ENCODE measurements at places on chromosomes 4 and X.
A peak's percentile ranks its signal among the peaks of the same experiment; 100 is the strongest.

GRCh38 chrX:48695925-48696300 lies 621 bp upstream of the SUV39H1 start:
- no peak for DNase-seq

- DNase-seq: no peak
Measured at GRCh38 chr4:40912460-40913184, 162.9 kb downstream of the NSUN7 start.

DNA sequence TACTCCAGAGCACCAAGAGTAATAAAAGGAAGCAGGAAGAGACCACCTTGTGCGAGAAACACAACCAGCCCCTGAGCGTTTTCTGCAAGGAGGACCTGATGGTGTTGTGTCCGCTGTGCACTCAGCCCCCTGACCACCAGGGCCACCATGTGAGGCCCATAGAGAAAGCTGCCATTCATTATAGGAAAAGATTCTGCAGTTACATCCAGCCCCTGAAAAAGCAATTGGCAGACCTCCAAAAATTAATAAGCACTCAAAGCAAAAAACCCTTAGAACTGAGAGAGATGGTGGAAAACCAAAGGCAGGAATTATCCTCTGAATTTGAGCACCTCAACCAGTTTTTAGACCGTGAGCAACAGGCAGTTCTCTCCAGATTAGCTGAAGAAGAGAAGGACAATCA lies 5.7 kb downstream of the TRIM75 start:
- DNase-seq: no peak

DNA sequence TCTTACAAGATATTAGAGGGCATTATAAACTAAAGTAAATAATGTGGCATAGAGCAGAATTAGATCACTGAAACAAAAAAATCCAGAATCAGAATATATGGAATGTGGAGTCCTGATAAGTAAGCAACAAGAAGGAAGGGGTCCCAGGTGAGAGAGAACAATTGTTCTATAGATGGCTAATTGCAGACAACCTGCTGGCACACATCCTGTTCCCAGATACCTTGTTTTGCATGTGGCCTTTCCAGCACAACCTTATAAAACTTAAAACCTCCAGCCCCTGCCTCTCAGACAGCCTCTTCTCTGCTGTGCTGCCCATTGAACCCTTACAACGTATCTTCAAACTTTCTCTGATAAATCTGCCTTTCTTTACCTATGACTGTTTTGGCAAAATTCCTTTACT lies 4.7 kb upstream of the ZNF674 start:
- no peak for DNase-seq

GRCh38 chr4:76943129-76943620 lies 6.4 kb upstream of the SEPTIN11 start:
- DNase-seq: no peak

DNA sequence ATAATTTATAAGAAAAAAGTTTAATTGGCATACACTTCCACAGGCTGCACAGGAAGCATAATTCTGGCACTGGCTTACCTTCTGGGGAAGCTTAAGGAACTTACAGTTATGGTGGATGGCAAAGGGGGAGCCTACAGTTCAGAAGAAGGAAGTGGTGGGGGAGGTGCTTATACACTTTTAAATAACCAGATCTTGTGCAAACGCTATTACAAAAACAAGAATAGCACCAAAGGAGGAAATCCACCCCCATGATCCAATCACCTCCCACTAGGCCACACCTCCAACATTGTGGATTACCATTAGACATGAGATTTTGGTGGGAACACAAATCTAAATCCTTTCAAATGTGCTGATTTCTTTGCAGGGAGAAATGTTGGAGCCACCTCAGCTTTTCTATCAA lies 287.7 kb downstream of the CPXCR1 start:
- DNase-seq: no peak

- no peak for DNase-seq
Measured at GRCh38 chrX:154541896-154542722, 4.5 kb downstream of the G6PD start.

GRCh38 chr4:79687006-79687405 lies 279.0 kb upstream of the GK2 start:
- no peak for DNase-seq

- peak; percentile 48 for DNase-seq
Measured at GRCh38 chr4:71009890-71010588, 16.6 kb downstream of the DCK start.

GRCh38 chrX:124217304-124218251 lies 114.9 kb upstream of the TEX13D start:
- DNase-seq: no peak

DNA sequence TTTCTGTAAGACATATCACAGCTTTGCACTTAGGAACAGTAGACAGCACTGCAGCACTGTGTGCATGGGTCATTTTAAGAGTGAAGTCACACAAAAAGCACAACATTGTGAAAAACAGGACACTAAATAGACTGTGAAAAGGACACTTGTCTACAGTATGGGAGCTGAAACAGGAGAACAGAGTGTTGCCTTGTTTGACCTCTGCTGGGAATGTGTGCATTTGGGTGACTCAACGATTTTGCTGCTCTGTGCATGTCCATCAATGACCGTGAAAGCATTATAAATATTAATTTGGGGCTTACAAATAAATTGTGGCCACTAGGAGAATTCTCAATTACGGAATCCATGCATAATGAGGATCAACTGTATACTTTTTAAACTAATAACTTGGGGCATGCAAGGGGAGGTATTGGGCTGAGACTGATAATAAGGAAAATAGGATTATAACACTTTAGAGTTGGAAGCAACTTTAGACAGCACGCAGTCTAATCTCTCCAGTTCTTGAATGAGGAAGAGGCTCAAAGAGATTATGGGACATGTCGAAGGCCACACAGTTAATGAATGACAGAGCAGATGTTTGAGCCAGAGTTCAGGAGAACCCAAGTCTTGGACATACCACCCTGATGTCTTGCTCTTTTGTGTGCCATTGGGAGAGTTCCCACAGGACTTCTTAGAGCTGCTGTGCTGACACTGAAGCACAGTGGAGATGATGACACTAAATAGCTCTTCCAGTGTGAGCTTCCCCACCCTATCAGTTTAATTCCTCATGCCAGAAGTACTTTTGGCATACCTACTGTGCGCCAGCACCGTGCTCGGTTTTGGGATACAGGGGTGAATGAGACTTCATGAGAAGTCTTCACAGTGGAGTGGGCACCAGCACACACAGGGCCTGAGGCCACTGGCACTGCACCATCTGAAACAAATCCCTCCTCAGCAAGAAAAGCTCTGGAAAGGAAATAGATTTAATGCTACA lies 79.3 kb downstream of the FRAS1 start:
- DNase-seq: no peak

DNA sequence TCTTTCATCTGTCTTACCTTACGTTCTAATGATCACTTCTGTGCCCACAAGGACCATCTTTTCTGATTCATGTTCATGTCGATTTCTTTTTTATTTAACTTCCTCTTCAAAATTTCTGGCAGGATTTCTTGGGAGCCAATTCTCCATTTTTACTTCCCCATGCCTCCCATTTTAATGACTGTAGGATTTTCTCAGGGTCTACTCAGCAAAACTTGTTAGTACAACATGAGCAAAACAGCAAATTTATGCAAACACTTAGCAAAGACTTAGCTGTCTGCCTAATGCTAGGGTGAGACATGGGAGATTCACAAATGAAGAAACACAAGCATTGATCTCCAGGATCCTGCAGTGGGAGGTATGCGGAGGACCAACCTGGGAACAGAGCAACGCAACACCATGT lies 5.5 kb downstream of the CD38 start:
- no peak for DNase-seq

- no peak for DNase-seq
Measured at GRCh38 chr4:89351201-89351600, 43.6 kb upstream of the GPRIN3 start.

GRCh38 chrX:7620560-7620959 lies 222.4 kb upstream of the VCX start:
- no peak for DNase-seq

GRCh38 chr4:81606801-81607501 lies 135.2 kb upstream of the RASGEF1B start:
- DNase-seq: no peak

GRCh38 chr4:8101213-8102075 lies 57.2 kb downstream of the ABLIM2 start:
- DNase-seq: peak; percentile 39

- no peak for DNase-seq
Measured at GRCh38 chr4:76658231-76659102, 223.4 kb downstream of the SHROOM3 start.

- DNase-seq: no peak
Measured at GRCh38 chr4:42048394-42048793, 58.1 kb downstream of the SLC30A9 start.

DNA sequence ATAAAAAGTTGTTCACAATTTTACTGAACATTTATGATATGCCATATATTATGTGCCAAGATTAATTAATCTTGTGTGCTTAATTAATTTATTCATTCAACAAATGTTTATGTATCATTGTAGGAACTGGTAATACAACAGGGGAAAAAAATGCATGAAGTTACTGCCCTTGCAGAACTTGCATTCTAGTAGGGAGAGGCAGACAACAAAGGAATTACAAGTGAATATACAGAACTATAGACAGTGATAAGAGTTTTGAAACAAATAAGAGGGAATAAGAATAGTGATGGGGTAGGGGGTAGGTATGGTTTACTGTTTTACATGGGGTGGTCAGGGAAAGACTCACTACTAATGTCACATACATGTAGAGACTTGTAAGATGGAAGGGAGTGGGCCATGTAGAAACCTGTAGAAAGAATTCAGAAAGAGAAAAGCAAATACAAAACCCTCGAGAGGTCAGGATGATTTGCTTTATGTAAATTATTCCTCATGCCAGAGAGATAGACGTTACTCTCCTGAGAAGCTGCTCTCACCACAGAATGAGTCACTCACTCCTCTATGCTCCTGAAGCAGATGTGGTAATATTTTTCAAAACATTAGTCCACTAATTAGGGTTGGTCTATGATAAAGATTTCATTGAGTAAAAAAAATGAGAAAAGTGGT lies 855.0 kb upstream of the GRID2 start:
- no peak for DNase-seq

DNA sequence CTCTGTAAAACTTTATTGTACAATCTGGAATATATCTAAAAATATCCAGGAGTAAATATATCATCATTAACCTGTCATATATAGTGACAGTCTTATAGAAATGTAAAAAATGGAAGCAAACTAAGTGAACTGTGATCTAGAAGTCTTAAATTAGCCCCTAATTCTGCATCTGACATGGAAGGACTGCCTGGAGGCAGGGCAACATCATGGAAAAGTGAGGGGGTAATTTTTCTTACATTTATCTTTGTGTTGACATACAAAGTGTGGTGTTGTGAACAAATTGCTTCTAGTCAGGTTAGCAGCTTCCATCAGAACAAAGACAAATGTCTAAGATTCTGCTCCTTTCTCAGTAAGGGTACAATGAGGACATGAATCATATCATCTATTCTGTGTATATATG lies 186.3 kb downstream of the C4orf33 start:
- no peak for DNase-seq

DNA sequence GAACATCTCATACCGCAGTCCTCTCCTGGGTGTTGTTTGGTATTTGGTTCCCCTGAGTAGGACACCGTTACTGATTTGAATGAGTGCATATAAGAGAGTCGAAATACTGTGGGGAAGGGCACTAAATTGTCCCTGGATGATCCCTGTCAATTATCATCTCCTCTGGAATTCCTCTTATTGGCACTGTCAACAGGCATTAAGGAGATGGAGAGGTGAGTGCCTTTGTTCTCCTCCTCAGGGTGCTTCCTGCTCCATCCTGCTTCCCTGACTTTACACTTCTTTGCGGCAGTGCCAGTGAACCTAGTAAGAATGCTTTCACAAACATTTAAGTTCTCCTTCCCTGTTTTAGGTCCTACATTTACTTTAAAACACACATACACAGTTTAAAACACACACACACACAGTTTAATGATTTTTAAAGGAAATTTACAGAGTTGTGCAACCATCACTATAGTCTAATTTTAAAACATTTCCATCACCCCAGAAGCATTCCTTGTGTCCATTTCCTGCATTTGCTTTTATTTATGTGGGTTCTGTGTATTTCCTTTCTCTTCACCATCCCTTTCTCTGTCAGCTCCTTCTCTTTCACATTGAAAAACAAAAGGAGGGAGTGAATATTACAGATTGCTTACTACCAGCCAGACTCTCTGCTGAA lies 20.9 kb upstream of the ZRSR2 start:
- no peak for DNase-seq

GRCh38 chrX:153726286-153727122 lies 1.8 kb downstream of the ABCD1 start:
- DNase-seq: peak; percentile 41

- DNase-seq: no peak
Measured at GRCh38 chr4:172648471-172648870, 520.1 kb upstream of the GALNT7 start.

- no peak for DNase-seq
Measured at GRCh38 chr4:128524311-128524710, 236.7 kb upstream of the PGRMC2 start.

- DNase-seq: no peak
Measured at GRCh38 chrX:30748342-30748960, 95.2 kb downstream of the GK start.

DNA sequence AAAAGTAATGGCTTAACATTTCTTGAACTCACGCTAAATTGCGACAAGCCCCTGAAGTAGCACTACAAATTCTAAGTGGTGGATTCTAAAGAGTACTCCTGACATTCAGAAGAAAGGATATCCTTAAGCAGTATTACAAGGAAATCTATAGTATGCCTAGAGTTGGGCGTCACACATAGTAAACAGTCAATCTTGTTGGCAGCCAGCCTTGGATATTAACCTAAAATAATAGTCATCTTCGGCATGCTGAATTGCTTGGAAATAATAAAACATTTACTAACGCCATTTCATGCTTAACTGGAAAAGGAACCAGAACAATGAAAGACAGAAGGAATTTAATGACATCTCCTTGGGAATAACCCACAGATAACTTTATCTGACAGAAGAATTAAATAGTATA lies 18.6 kb downstream of the ATP8A1 start:
- no peak for DNase-seq

- DNase-seq: no peak
Measured at GRCh38 chr4:145865274-145865941, 73.2 kb downstream of the ZNF827 start.

DNA sequence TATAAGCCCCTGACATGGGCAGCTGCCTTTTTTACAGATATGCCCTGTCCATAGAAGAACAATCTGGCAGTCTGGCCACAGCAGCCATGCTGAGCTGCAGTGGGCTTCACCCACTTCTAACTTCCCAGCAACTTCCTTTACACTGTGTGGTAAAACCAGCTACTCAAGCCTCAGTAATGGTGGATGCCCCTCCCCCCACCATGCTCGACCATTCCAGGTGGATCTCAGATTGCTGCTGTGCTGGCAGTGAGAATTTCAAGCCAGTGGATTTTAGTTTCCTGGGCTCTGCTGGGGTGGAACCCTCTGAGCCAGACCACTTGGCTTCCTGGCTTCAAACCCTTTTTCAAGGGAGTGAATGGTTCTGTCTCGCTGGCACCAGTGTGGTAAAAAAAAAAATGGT lies 355.9 kb upstream of the EDA2R start:
- no peak for DNase-seq

DNA sequence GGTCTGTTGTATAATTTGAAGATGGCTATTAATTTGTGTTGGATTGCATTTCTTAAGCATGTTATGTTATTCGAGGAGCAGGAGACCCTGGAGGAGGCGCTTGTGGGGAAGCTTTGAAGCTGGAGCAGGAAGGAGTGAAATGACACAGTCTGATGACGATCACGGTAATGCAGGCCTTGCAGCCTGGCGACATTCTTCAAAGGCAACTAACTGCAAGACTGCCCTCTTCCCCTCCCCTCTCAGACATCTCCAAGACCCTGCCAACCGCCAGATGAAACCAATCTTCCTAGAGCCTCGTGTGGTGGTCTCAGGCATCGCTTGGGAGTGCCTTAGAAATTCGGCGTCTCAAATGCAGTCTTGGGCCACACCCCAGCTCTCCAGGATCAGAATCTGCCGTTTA lies 16.1 kb downstream of the CLCN4 start:
- DNase-seq: peak; percentile 32

Data from muscle of arm (tissue), 14 donors.